ENCODE measurements at places on chromosomes 12 and 14. TPM values are rescaled to one million over a fixed set of nuclear protein-coding genes. Genes with fewer than 3 reads are reported as not detected.
A peak's percentile ranks its signal among the peaks of the same experiment; 100 is the strongest.

GRCh38 chr14:99213527-99213971, 58.4 kb downstream of the BCL11B start:
- DNase-seq, result no peak

- no peak for DNase-seq
Measured at GRCh38 chr14:29738950-29739349, 188.7 kb downstream of the PRKD1 start.

GRCh38 chr14:72753044-72753710, 140.7 kb downstream of the DPF3 start:
- DNase-seq, result no peak

- no peak for DNase-seq
Measured at GRCh38 chr14:50619569-50620141, 48.5 kb downstream of the SAV1 start.

GRCh38 chr14:95440496-95440895, 76.0 kb downstream of the SYNE3 start:
- no peak for DNase-seq

DNA sequence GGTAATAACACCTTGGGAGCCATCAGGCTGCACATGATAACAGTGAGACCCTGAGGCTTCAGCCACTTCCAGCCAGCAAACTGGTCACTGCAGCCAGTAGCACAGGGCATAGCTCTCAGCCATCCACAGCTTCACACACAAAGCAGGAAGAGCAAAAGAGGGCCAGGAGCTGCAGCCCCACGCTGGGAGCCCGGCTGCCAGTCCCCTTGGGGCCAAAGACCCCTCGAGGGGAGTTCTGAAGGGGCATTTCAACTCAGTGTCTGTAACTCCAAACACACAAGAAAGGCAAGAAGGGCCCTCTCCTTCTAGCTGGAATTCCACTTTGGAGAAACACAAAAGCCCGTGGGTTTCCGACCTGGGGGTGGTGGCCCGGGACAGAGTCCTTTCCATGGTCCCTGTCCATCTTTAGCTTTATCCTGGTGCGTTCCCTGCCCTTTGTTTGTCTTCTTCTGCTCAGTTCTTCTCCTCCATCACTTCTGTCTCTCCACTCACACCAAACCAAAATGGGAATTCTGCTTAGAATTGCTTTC, 151.8 kb upstream of the FKBP4 start:
- no peak for DNase-seq

DNA sequence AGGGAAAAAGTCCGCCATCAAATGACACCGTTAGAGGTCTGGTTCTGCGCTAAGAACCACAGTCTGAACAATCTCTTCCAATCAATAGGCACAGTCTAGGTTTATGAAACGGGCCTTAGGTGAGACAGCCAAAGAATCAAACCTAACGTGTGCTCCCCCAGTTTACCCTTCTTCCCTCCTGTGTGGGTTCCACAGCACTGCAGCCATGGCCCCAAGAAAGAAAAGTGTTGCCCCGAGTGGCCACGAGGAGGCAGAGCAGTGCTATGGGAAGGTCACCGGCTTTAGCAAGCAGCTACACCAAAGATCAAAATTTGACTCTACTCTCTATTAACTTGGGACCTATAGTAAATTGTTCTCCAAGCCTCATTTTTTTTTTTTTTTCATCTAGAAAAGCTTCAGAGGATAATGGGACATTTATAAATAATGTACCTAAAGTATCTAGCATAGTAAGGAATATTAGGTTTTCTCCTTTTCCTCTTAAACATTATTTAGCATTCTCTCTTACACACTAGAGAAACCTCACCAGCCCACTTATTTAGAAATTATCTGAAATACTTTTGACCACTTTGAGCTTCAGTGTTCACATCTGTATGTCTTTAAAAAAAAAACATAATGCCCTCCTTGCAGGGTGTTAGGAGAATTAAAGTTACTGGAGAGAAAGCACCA, 70.2 kb upstream of the GPHB5 start:
- peak; percentile 46 for DNase-seq

DNA sequence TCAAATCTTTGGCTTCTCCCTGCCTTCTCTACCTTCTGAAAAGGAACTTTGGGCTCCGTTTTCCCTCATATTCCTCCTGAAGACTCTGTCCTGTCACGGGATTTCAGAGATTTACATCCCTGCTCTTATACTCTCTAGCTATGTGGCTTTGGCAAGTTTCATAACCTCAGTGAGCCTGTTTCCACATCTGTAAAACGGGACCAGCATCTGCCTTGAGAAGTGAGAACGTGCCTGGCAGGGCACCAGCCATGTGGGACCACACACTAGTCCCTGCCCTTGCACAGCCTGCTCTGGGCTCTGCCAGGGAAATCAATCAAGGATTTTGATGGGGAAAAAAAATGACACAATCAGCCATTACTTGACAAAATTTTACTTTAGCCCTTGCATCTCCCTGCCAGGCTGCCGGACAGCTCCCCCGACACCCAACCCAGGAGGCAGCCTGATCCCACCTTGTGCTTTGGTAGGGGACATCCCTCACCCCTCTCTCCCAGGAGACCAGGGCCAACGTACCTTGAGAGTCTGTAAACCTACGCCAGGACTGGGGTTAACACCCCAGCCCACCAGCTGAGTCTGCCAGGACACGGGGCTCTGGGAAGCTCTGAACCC, 8.5 kb downstream of the PHETA1 start:
- DNase-seq, result no peak

DNA sequence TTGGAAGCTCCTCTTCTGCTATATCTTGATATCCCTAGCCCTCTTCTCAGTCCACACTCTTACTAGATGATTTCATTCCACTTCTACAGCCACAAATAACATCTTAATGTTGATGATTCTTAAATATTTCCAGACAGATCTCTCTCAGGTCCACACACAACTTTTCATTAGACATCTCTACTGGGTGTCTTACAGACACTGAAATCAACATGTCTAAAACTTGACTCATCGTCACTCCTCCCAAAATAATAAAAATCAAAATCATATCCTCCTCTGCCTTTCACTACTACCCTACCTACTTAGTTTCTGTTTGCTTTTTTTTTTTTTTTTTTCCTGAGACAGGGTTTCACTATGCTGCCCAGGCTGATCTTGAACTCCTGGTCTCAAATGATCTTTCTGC, 11.9 kb downstream of the PRDM4 start:
- DNase-seq, result no peak

GRCh38 chr14:32900547-32900946, 38.1 kb upstream of the NPAS3 start:
- no peak for DNase-seq

DNA sequence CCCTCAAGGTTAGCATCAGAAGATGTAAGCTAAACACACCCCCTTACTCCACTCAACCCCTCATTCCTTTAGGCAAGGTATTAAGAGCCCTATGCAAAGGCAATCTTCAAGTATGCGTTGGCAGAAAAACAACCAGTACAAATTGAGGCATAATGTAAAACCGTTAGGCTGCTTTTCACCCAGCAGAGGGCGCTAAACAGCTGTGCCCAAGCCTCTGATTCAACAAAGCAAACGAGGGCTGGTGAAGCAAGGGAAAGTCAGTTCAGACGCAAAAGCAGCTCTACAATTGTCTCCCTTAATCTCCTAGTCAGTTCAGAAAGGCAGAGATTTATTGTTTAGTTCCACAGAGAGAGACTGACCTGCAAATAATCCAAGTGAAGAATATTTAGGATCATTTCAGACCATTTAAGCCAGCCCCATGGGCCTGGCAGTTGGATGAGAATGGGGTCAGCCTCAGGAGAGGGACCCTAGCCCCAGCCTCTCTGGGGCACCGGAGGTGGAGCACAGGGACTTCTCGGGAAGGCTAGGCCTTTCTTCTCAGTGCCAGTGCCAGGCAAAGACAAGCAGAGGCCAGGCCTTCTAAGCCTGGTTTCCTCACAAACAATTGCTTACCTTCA, 23.5 kb downstream of the DCAF5 start:
- peak; percentile 43 for DNase-seq

- no peak for DNase-seq
Measured at GRCh38 chr14:88791629-88792472, 902 bp downstream of the EML5 start.

DNA sequence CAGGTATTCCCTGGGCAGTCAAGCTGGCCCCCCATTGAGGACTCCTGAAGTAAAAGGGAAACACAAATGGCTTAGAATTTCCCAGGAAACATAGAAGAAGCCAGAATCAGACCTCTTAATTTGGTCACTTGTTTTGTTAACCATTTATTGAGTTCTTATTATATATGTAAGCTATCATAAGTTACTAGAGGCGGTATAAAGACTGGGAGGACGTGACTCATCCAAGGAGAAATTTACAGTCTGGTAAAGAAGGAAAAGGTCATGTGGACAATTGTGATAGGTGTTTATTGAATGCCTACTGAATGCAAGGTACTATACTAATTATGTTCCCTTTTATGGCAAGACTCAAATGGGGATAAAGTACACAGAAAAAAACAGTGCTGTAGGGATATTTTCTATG, 146.7 kb downstream of the DYRK2 start:
- DNase-seq, result no peak

DNA sequence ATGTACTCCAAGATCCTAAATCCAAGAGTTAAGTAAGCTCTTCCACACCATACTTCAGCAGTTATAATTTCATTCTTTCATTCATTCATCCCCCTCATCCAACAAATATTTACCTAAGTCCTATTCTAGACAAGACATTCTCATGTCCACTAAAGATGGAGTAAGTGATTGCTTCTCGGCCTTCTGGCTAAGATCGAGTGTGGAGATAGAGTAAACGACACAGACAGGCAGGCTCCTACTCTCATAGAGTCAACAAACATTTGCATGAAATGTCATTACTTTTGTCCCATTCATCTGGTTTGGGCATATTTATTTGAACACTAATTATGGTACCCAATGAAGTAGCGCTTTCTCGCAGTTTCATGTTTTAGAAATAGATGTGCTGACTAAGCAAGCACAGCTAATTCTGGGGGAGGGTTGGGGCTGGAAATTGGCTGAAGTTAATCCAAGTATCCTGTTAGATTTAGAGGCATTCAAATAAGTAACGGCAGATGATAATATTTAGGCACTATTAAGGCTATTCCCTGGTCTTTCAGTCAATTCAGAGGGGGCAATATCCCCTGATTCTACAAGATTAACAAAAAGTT, 176.5 kb downstream of the CEP128 start:
- DNase-seq, result no peak

- DNase-seq, result no peak
Measured at GRCh38 chr12:110501399-110501751, 536 bp downstream of the VPS29 start.

- no peak for DNase-seq
Measured at GRCh38 chr12:132724506-132725241, 14.0 kb downstream of the PGAM5 start.

DNA sequence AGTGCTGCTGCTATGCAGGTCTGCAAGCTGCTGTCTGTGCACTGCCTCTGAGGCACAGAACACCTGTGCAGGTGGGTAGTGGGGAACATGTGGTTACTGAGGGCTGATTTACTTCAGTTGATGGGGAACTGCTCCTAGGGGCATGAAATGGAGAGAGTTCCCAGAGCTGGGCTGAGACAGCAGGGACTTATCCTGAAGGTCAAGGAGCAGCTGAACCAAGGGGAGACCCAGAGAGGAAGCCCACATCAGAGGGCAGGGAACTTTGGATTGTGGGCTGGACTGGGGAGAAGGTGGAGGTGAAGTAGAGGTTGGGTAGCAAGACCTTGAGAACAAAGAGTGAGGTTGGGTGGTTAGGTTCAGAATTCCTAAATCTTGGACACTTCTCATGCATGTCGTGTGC, 311.9 kb downstream of the AACS start:
- no peak for DNase-seq

DNA sequence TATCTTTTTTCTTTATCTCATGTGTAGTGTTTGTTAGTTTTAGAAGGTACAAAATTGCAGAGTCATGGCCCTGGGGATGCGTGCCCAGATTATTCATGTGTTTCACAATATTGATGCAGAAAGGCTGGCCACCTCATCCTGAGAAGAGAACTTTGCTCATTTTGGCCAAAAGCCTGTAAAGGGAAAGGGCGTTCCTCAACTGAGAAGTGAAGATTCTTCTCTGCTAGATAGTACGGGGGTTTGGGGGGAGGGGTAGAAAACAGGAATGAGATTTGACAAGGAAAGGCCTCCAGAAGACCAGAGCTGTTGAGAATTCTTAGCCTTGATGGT, 1.7 kb downstream of the MGST1 start:
- peak; percentile 24 for DNase-seq

DNA sequence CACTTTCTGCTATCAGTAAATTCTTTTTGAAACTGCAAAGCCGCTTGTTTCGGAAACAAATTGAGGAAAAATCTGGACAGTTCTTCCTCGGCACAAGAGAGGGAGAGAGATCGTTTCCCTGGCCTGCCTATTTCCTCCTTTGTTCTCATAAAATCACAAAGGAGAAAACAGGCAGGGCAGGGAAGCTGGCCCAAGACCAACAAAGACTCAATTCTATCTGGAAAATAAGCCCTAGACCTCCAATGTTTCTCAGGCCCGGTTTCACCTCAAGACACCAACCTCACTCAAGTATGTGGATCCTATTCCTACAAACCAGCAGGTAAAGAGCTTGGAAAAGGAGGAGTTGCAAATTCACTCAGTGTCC, 19.5 kb downstream of the DICER1 start:
- peak; percentile 31 for DNase-seq

DNA sequence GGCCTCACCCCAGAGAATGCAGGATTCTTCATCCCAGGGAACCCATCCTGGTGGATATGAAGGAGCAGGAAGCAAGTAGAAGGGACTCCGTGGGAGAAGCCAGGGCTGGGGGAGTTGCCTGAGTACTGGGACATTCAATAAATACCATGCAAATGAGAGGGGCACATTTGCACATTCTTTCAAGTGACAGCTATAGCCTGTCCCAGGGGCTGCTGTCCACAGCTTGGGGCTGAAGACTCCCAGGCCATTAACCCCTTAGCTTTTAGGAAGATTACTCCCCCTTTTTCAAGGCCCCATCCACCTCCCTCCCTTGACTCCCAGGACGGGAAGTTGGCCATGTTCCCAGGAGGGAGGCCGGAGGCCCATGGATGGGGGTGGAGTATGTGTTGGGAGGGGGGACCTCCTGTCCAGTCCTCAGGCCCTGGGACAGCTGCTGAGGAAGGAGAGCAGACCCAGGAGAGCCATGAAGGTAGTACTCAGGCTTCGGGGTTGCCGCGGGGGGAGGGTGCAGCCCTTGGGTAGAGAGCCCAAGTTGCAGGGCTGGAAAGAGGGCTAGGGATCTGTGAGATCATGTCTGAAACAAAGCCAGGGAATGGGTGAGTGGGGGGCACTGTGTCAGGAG, 974 bp upstream of the TNS2 start:
- peak; percentile 83 for DNase-seq

- peak; percentile 27 for DNase-seq
Measured at GRCh38 chr14:102517392-102518062, 8.0 kb upstream of the ANKRD9 start.

PTGER2 gene
- 0.16 TPM for total RNA-seq

PLEK2 gene
- 0.76 TPM for total RNA-seq

SLC38A4 gene
- total RNA-seq, result 0.11 TPM

TSPAN9 gene
- 105 TPM for total RNA-seq

ZNF385A gene
- total RNA-seq, result 4.0 TPM

ACSS3 gene
- 17.5 TPM for total RNA-seq

KIF21A gene
- 49.3 TPM for total RNA-seq

FOXN3 gene
- 134 TPM for total RNA-seq

SLC4A8 gene
- total RNA-seq, result 0.65 TPM

CACNA2D4 gene
- 6.2 TPM for total RNA-seq

Data from heart right ventricle (tissue), 16 donors.